ENCODE measurements at places on chromosomes 16 and 17.
A peak's percentile ranks its signal among the peaks of the same experiment; 100 is the strongest.

DNA sequence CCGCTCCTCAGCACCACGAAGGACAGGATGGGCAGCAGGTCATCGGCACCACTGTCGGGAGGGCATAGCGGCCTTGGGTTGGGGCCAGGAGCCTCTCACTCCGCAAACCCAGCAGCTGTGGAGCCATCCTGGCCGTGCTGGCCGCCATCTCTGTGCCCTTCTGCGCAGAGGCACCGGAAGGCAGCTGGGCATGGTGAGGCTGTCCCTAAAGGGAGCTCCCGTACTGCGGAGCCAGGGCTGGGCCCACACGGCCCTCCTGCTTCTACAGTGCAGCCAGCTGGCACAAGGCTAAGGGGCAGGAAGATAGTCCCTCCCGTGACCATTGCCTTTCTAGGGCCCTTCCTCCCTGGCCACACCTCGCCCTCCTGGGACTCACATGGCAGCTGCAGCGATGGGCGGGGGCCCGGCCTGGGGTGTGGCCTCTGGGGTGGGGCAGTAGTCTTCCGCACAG, 7.0 kb upstream of the SPATA2L start:
- DNase-seq, result no peak

- no peak for DNase-seq
Measured at GRCh38 chr16:87806261-87806640, 40.5 kb upstream of the KLHDC4 start.

DNA sequence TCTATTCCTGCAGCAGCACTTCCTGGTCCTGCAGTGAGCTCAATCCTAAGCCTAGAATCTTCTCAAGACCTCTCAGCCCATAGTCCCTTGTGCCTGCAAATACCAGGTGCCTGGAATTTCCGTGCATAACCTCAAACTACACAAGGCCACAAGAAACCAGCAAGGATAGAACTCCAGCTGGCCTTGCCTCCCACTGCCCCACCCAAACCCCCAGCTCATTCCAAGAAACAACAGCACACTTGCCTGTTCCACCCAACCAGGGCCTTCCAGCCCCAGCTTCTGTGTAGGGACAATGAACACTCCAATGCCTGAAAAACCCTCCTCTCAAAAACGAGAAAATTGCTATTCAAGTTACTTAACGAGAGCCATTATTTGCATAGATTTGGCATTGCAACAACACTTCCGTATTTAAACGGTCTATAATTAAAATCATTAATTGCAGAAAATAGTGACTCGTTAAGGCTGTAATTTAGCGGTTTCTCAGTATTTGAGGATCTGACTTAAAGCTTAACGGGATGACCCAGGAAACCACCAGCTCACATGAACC, 147.0 kb downstream of the C16orf78 start:
- DNase-seq, result peak; percentile 48

DNA sequence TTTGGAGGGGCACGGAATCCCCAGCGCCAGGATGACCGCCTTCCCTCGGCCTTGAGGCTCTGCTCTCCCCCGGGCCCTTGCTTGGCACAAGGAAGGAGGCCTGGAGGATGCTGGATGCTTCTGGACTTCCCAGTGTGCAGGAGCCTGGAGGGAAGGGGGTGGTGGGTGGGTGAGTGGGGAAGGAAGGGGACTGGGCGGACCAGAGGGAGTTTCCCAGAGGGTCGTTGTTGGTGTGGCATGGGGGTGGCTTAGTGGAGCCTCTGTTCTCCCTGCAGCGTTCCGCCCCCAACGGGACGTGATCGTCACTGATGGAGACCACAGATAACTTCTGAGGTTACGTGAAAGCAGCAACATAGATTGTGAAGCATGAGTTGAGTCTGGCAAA, 140.0 kb downstream of the IRF8 start:
- no peak for DNase-seq

DNA sequence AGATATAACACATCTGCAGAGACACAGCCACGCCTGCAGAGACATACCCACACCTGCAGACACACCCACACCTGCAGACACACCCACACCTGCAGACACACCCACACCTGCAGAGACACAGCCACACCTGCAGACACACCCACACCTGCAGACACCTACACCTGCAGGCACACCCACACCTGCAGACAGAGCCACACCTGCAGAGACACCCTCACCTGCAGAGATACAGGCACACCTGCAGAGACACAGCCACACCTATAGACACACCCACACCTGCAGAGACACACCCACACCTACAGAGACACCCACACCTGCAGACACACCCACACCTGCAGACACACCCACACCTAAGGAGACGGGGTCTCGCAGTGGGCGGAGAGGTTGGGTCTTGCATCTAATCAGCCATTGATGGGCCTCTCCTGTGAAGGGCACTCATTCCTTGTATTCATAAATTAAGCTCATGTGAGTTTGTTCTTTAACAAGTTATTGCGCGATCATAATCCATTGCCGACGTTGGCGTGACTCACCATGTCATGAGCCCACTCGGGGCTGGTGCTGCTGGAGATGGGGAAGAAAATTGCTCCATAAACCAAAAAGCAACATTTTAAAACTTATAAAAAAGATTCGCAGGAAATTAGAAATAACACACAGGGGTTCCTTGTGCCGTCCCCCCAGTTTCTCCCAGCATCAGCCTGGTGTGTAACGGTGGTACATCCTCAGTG, 28.9 kb upstream of the CDH15 start:
- DNase-seq, result peak; percentile 6

- peak; percentile 89 for DNase-seq
Measured at GRCh38 chr16:1291576-1291974, 17.9 kb upstream of the UBE2I start.

GRCh38 chr16:30893417-30893743, 497 bp downstream of the BCL7C start:
- peak; percentile 43 for DNase-seq

GRCh38 chr16:80875616-80876015, 71.2 kb upstream of the CDYL2 start:
- no peak for DNase-seq

All from NCI-H1417 (cell line).